Renal pelvis (tissue), 12 donors: ENCODE measurements at places on chromosomes 1 and 21. TPM values are rescaled to one million over a fixed set of nuclear protein-coding genes. Genes with fewer than 3 reads are reported as not detected.
A peak's percentile ranks its signal among the peaks of the same experiment; 100 is the strongest.

The KRTAP7-1 gene
- polyA plus RNA-seq: not detected

The ABCA4 gene
- 15.4 TPM for polyA plus RNA-seq

The KLHDC7A gene
- 12.5 TPM for polyA plus RNA-seq

The OPRD1 gene
- polyA plus RNA-seq: 0.33 TPM

The KAZN gene
- polyA plus RNA-seq: 42.8 TPM

The AMY1C gene
- not detected for polyA plus RNA-seq

The UTS2 gene
- 0.13 TPM for polyA plus RNA-seq

DNA sequence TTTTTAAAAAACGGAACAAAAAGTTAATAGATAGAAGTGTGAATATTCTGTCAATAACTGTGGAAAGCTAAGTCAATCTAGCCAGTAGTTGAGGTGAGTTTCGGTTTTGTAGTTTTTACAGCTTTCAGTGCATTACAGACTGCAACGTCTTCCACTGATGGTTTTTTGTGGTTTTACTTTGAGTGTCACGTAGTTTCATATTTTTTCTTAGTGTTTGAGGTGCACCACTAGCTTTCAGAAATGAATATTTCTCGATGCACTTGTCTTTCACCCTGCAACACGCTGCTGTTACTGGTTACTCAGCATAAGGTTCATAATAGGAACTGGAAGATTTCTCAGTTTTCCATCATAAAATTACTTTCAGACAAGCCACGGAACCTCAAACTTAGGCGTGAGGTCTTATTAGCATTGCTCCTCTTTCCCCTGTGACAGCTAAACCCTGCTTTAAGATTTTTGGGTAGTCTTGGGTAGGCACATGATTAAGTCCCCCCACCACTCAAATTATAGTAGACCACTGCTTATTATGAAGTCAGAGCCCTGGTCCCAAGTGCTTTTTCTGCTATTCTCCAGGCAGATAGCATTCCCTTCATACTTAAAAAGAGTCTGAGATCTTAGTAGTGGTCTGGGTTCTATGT is 1412.7 kb downstream of the KCNT2 start:
- DNase-seq: no peak

GRCh38 chr1:205228093-205228521 is 361 bp downstream of the TMCC2 start:
- no peak for DNase-seq

GRCh38 chr1:15411593-15412137 is 2.0 kb downstream of the EFHD2 start:
- DNase-seq: no peak

DNA sequence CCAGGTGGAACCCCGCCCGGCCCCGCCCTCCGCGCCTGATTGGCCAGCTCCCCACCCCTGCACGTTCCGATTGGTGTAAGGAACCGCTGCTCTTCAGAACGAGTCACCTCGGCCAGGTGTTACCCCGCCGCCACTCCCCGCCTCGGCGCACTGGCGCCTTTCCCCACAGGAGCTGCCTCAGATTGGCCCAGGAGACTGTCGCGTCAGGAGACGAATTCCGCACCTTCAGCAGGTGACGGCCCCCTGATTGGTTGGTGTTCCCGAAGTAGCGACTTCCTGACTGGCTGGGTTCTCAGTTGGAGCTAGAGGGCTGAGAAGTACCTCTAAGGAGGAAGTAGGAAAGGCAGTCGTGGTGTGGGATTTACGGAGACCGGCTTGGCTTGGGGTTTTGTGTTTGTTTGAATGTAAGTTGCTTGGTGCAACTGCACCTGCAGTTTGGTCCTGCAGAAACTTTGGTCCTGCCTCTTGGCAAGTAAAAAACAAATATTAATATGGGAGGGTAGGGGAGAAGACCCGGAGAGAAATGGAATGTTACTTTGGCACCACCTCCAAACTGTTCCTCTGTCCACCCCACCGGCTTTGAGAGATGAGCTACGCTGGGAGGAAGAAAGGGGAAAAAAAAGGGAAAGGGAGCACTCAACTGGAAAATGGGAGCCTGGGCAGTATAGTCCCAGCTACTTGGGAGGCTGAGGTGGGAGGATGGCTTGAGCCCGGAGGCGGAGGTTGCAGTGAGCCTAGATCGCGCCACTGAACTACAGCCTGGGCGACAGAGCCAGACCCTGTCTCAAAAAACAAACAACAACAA is 415 bp upstream of the F11R start:
- peak; percentile 89 for DNase-seq

DNA sequence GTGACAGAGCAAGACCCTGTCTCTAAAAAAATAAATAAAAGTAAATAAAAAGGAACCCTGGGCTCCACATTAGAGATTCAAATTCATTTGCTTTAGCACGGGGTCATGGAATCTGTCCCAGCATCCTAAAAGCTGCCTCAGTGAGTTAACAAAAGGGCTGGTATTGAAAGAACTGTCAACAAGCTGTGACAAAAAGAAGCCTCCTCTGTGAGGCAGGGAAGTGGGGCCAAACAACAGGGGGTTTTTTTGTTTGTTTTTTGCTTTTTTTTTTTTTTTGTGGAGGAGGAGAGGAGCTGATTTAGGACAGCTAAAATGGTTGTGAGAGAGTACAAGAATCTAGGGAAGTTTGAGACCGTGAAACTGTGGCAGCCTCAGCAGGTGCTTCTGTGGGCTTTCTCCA is 115.7 kb downstream of the LIPI start:
- DNase-seq: no peak

DNA sequence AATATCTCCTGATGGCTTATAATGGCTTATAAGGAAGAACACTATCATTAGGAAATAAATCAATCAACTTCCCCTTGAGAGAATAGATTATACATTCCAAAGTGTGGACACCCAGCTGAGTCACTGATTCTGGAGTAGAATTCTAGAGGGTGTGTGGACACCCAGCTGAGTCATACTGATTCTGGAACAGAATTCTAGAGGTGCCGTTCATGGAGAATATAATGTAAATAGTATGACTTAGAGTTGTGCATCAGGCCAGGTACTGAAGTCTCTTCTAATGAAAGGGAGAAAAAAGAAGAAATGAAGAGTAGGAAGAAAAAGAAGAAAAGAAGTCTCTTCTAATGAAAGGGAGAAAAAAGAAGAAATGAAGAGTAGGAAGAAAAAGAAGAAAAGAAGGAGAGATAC is 2.4 kb upstream of the USP33 start:
- no peak for DNase-seq

GRCh38 chr21:38740090-38740489 is 65.6 kb upstream of the ETS2 start:
- DNase-seq: no peak

GRCh38 chr1:37237948-37238347 is 203.6 kb upstream of the GRIK3 start:
- no peak for DNase-seq

DNA sequence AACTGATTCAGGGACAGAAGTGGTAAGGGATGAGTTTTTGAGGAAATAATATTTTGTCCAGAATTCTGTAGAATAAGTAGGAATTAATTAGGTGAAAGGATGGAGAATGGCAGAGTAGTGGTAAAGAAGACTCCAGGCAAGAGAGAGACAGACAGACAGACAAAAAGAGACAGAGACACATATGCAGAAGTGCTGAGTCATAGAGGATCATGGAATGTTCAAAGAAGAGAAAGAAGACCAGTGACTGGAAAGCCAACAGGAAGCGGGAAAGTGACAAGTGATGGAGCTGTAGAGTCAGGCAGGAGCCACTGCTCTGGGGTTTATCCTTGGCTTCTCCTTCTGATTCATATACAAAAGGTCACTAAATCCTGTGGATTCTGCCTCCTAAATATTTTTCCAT is 85.9 kb downstream of the UROD start:
- no peak for DNase-seq

DNA sequence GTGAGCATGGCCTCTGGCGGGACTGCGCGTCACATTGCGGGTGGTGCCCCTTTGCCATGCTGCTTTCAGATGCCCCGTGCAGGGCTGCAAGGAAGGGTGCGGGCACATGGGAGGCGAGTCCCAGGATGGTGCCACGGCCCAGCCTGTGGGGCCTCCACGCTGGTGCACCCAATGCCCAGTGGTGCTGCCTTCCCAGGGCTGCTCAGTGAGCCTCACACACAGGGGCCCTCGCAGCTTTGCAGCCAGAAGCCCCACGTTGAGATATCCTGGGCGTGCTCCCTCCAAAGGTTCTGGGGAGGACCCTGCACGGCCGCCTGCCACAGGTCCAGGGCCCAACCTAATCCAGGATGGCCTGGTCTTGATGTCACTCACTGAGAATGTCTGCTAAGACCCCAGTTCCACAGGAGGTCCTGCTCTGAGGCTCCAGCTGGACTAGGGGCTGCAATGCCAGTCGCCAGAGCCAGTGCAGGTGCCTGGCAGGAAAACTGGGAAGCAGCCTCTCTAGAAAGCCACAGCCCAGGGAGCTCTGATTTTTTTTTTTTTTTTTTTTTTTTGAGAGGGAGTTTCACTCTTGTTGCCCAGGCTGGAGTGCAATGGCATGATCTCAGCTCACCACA is 34.1 kb upstream of the PRSS38 start:
- no peak for DNase-seq

DNA sequence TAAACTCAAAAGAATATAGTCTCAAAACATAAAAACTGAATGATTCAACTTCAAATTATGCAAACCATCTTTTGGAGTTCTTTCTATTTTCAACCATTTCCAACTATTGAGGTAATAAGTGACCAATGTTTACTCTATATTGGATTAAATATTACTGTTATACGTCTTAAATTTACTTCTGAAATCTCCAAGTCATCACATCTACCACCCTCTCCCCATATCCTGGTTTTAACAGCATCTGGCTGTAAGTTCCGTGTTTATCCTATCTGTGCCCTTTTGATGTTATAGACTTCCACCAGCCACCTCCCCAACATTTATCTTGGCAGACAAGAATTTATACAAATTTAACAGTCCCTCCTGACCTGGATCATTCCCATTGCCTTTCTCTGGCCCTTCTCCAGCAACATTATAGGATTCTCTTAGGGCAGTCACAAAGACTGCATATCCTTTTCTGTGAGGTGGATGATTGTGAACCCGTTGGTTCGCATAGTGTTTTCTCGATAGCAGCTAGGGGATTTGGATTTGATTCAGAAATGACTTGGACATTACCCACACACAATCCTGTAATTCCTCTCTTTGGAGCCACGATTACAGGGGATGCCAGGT is 313.4 kb upstream of the FMN2 start:
- no peak for DNase-seq

GRCh38 chr1:205376739-205377138 is 20.0 kb upstream of the KLHDC8A start:
- DNase-seq: no peak

- no peak for DNase-seq
These were observed 10.4 kb upstream of the CCDC27 start for GRCh38 chr1:3741566-3742438.

DNA sequence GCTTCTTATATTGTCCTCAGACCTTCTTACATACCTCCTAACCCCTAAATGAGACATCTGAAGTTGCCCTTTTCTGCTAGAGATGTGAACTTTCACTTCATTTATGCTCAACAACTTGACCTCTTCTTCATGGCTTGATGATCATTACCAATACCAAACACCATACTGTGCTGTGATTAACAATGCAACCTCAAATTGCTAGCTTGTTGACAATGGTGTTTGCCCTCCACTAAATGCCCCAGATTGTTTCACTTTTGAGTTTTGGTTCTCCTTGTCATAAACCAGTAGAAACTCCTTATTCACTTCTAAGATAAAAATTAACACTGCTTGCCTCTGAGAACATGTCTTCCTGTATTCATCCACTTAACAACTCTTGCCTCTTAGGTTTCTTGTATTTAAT is 5.6 kb downstream of the JAK1 start:
- no peak for DNase-seq

GRCh38 chr1:114207635-114208034 is 54.0 kb upstream of the SYT6 start:
- DNase-seq: no peak

- DNase-seq: no peak
These were observed 67.0 kb downstream of the ARHGEF16 start for GRCh38 chr1:3521426-3521825.

DNA sequence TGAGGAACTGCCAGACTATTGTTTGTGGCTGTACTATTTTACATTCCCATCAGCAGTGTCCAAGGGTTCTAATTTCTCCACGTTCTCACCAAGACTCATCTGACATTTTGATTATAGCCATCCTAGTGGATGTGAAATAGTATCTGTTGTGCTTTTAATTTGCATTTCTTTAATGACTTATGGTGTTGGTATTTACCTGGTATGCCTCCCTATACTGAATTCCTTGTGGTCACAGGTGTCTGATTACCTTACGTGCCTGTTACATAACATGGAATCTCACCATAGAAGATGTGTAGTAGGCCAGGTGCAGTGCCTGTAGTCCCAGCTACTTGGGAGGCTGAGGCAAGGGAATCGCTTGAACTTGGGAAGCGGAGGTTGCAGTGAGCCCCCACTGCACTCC is 13.5 kb downstream of the ZYG11A start:
- no peak for DNase-seq

DNA sequence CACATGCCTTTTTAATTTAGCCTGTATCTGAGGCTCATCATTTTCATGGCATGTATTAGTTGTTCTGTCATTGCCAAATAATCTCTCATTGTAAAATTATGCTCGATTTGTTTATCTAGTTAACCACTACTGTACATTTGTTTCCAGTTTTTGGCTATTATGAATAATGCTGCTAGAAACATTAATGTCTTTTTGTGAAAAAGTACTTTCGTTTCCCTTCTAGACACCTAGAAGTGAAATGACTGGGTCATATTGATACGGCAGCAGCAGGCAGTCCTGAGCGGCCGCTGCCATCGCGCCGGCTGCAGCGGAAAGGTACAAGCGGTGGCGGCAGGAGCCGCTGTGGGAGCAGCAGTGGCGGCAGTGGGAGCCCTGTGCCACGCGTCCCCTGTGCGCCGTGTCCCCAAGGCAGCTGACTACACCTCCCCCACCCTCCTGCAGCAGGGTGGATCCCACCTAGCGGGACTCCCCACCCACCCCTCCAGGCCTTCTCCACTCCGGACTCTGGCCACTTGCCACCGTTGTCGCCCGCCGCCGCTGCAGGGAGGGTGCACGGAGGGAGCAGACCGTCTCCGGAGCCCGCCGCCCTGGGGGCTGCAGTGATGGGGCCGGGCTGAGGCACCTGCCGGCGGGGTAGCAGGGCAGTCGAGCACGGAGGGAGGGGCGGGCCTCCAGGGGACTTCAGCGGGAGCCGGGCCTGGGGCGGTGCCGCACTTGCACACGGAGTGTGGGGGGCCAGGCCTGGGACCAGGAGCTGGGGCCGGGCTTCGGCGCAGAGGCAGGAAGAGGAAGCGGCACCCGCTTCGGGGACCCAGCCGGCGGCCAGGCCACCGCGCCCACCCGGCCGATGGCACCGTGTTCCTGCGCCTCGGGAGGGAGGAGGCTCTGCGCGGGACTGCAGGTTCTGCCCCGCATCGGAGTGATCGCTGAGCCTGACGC is 66.8 kb upstream of the RGS7 start:
- DNase-seq: peak; percentile 27

DNA sequence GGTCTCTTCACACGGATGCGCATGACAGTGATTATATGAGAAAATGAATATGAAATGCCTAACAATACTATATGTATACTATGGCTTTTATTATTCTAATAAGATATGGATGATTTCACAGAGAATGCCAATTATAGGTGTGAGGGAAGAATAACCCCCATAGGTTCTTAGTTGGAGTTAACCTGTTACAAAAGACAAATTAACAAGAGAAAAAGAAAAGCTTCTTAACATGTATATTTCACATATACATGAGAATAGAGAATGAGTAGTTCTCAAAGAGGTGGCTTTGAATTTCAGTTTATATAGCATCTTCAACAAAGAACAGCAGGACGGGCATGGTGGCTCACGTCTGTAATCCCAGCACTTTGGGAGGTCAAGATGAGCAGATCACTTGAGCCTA is 24.0 kb upstream of the DMRTB1 start:
- no peak for DNase-seq

GRCh38 chr1:221837896-221838295 is 96.0 kb upstream of the DUSP10 start:
- DNase-seq: no peak

- no peak for DNase-seq
These were observed 277.4 kb upstream of the LRRC7 start for GRCh38 chr1:69290291-69290690.
